GM23248 (cell line): ENCODE measurements at places on chromosomes 7 and 10. TPM values are rescaled to one million over a fixed set of nuclear protein-coding genes. Genes with fewer than 3 reads are reported as not detected.

DNA sequence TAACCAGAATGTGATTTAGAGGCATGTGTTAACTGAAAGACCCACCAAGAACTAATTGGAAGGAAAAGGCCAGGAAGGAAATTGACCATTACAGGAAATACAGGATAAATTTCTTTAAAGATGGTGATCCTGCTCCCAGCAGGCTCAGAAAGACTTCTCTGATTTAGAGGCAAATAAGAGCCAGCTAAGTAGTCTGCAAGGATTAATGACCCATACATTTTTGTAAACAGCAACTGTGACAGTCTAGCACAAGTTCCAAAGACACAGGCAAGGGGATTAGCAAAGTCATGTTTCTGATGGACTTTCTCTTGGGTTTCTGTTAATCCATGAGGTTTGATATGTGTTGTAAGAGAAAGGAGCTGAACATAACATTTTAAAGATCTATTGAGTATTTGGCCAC lies 425.0 kb downstream of the HTR7 start:
- no peak for DNase-seq

GRCh38 chr7:120480930-120481329 lies 208.0 kb downstream of the KCND2 start:
- DNase-seq, result no peak

- no peak for DNase-seq
Measured at GRCh38 chr7:338295-339061, 48.5 kb downstream of the FOXL3 start.

SPOCK2 gene
- 0.04 TPM in 1 of 2 replicates, not detected in the other for polyA plus RNA-seq

RNLS gene
- polyA plus RNA-seq, result 9.3 and 11.5 TPM in 2 replicates
